ENCODE measurements at places on chromosomes 5 and 9. TPM values are rescaled to one million over a fixed set of nuclear protein-coding genes. Genes with fewer than 3 reads are reported as not detected.

DNA sequence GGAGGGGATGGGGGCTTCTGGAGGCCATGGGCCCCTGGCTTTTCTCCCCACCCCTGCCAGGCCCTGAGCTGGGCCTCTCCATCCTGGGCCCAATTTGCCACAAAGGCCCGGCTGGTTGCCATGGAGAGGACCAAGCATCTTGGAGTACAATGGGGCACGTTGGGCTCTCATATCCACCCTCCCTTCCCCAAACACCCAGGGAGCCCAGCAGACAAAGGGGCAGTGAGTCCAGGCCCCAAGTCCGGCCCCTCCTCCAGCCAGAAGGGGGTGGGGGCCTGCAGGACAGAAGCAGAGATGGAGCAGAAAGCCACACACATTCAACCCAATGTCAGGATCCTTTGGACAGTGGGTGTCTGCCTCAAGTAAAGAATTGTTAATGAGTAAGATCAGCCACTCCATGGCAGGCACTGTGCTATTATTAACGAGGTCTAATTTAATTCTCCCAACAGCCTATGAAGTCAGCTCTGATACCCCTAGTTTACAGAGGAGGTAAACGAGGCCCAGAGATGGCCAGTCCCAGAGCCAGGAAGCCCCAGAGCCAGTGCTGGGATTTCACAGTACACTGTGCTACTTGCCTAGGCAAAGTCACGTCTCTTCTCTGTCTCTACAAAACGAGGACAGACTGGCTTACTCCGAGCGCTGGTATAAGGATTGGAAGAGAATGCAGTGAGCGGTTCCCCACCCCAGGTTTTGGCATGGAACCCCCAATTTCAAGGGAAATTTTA is 2.3 kb downstream of the CRB2 start:
- DNase-seq, result no peak

DNA sequence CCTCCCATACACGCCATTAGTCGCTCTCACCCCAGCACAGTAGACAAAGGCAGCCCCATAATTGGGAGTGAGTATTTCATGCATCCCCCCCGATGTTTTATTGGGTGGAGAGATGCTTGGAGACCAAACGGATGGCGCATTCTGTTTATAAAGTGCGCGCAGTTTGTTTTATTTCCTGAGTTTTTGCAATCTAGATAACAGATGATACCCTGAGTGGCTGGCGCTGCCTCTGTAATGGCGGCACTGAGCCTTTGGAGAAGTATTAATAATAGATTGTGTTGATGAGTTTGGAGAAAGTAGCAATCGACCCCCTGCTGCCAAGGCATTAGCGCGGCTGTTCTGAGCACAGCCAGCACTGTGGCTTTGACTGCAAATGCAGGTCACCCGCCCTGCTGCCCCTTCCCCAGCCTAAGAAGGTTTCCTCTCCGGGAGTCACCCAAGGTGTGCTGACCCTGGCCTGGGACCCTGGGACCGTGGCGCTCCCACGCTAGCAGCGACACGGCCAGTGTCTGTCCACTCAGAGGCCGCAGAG is 74.3 kb downstream of the LMX1B start:
- no peak for DNase-seq

DNA sequence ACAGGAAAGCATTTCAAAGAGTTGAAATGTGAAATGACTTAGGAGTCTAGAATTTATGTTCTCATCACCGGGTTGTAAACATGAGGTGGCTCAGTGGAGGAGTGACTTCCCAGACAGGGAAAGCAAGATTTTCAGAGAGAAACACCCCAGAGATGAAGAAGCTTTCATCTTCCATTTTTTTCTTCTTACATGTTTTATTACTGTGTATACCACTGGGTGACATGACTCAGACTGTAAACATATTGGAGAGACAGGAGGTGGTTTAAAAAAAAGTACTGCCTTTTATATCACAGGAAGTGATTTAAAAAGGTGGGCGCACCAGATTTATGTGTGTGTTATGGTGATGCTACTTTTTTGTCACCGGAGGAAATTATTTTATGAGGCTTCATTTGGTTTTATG is 209.1 kb upstream of the TUT7 start:
- no peak for DNase-seq

NEUROG1 gene
- total RNA-seq, result not detected

DNA sequence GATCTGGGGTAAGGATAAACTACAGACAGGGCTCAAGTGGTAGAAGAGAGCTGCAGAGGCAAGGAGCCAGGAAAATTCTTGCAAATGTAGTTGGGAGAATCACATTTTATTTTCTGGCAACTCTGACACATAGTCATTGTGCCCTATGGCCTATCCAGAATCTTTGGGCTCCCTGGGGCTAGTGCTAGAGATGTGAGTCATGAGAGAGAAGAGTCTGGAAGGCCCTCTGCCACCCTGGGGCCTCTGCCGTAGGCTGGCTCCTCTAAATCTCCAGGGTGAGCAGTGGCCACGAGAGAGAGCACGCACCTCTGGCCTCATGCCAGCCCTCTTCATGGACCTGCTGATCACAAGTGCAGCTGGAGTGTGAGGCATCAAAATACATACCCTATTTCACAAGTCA is 74.3 kb upstream of the SSBP2 start:
- DNase-seq, result no peak

DNA sequence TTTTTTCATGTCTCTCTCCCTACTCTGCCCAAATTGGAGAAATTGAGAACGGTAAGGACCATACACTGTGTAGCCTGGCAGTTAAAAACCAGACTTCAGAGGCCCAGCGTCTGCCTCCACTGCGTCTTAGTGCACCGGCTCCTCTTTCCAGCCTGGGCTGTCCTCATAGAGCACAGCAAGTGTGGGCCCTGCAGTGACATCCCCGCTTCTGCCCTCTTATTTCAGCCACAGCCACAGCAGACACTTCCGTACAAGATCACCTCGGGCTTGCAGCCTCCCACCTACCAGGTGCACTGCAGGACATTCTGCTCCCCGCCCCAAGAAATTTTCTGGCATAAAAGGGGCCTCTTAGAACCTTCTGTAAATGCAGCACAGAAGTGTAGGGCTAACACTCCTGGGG is 21.4 kb upstream of the SMIM23 start:
- no peak for DNase-seq

DNA sequence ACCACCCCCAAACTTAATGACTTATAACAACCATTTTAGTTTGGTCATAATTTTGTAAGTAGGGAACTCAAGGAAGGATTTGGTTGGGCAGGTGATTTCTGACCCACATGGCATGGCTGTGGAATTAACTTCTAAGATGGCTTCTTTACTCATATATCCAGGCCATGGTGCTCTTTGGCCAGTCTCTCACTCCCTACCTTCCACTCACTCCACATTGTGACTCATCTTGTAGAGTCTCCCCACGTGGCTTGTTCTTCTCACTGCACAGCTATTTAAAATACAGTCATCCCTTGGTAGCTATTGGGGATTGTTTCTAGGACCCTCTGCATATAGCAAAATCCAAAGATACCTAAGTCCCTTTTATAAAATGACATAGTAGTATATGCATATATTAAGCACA is 76.6 kb upstream of the MAST4 start:
- DNase-seq, result no peak

GRCh38 chr9:92645041-92645440 is 24.9 kb downstream of the IPPK start:
- no peak for DNase-seq

RAB3C gene
- not detected for total RNA-seq

TEK gene
- total RNA-seq, result not detected

GRCh38 chr5:58849921-58850667 is 267.2 kb downstream of the RAB3C start:
- no peak for DNase-seq

- no peak for DNase-seq
These were observed 2.1 kb downstream of the SEPTIN8 start for GRCh38 chr5:132774896-132775295.

GRCh38 chr5:169511708-169512107 is 71.9 kb upstream of the SPDL1 start:
- no peak for DNase-seq

DNA sequence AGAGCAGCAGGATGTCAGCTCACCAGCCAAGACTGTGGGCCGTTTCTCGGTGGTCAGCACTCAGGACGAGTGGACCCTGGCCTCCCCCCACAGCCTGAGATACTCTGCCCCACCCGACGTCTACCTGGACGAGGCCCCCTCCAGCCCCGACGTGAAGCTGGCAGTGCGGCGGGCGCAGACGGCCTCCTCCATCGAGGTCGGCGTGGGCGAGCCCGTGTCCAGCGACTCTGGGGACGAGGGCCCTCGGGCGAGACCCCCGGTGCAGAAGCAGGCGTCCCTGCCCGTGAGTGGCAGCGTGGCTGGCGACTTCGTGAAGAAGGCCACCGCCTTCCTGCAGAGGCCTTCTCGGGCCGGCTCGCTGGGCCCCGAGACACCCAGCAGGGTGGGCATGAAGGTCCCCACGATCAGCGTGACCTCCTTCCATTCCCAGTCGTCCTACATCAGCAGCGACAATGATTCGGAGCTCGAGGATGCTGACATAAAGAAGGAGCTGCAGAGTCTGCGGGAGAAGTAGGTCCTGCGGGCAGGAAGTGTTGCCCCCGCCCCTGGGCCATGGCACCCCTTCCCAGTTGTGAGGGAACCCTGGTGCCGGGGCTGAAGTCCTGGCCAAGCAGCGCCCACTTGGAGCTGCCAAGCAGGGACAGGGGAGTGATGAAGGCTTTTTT is 108.9 kb downstream of the WNK2 start:
- no peak for DNase-seq

DNA sequence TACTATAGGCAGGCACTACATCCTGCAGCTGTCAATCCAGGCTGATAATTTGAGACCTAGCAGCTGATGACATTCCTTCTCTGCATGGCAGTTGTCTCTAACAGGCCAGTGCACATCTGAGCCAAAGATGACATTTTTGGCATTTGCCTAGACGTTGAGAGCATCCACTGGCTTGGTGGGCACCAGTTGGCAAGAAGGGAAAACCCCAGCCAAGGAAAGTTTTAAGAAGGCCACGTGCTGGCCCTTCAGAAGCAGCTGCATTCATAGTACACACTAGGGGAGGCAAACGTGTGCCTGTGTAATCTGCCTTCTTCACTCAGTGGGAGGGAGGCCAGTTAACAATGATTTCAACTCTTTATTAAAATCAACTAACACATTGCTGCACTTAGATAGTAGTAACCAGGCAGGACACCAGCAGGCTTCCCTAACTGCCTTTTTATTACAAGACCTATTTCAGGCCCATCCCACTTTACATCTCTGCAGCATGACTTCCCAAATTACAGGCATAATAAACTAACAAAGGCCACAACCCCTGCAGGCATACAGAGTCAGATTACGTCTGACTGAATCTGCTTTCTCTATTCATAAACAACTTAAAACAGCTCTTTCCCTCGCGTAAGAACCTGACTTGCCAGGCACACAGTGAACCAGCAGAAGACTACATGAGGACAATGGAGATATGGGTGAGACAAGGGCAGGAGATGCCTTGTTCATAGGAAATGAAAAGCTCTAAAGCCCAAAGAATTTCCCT is 576.3 kb downstream of the PDE4D start:
- DNase-seq, result no peak

PCDHB11 gene
- not detected for total RNA-seq

DNA sequence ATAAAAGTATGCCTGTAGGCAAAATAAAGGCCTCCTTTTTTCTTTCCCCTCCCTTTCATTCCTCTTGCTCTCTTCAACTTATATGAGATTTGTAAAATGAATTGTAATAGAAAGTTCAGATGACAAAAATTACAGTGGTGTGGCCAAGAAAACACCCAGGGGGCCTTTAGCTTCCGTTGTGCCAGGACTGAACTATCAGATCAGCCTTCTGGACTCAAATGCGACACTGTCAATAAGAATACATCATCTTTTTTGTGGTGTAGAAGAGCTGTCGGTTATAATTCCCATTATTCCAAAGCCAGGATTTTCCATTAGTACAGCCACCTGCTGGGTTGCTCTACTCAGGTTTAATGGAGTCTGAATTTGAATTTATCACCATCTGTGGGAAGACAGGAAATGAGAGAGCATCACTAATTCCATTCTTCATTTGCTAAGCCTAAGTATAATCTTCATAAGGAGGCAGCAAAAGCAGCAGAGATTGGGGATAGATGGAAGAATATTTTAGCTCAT is 443.4 kb downstream of the ANXA1 start:
- no peak for DNase-seq

GRCh38 chr5:32767948-32768467 is 56.9 kb downstream of the NPR3 start:
- DNase-seq, result no peak

DNA sequence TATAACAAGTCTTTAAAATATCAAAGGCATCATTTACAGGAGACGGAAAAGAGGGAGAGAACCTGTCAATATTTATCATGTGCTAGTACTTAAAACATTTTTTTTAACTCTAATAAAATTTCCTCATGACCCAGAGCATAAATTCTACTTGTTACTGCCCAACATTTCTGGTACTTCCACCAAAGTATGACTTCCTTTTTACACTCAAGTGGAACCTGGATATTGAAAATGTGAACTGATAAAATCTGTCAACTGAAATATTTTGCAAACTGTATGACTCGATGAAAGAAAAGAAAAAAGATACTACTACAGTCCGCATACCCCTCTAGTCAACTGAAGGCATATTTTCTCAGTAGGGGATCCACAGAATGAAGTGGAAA is 37.1 kb downstream of the FAM13B start:
- no peak for DNase-seq

DNA sequence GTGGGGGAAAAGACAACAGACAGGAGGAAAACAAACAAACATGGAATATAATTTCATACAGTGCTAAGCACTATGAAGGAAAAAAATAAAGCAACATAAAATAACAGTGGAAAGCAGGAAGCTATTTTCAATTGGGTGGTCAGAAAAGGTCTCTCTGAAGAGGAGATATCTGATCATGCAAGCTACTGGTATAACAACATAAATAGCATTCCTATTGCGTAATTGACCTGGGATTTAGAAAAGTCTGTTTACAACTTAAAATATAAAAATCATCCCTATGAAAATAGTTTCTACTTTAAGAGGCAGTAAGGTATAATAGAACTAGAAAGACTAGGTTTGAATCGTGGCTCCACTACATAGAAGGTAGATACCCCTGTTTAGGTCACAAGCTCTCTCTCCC is 61.4 kb downstream of the FBXW11 start:
- DNase-seq, result no peak

SHISAL2B gene
- not detected for total RNA-seq

HTR4 gene
- not detected for total RNA-seq

DNA sequence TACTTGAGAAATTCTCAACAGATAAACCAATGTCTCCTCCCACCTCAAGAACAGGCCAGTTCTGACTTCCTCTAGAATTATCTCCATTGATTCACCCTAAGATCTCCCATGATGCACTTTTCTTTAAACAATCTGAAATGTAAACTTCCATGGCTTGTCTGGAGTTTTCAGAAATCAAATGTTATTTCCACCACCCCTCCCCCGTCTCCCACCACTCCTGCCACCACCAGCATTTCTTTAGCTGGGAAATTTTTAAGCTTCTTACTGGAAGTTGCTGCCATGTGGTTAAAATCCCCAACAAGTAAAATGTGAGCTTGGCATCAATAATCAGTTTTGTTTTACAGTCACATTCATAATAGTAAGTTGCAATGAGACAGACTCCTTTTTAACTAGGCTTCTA is 32.8 kb upstream of the BASP1 start:
- DNase-seq, result no peak

DNA sequence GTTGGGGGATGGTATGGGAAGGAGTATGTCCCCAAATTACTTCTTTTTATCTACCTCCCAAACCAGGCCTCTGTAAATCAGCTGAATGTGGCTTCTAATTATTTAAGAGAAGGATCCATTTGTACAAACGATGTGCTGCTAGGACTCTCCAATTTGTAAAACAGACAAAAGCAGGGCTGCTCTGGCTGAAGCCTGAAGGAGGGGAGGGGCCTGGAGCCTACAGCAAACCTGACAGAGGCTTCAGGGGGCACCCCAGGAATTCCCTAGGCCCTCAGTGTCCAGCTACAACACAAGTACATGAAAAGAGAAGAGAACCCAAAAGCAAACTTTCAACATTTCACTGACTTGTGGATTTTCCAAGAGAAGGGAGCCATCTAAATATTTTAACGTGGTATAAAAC is 939.4 kb upstream of the DMAC1 start:
- no peak for DNase-seq

Measured in activated T-cell treated with anti-CD3 and anti-CD28 coated beads, Interleukin-2, amount 50 U/mL, for 72 hours (primary cell).